ENCODE measurements at places on chromosomes 3 and 15.

DNA sequence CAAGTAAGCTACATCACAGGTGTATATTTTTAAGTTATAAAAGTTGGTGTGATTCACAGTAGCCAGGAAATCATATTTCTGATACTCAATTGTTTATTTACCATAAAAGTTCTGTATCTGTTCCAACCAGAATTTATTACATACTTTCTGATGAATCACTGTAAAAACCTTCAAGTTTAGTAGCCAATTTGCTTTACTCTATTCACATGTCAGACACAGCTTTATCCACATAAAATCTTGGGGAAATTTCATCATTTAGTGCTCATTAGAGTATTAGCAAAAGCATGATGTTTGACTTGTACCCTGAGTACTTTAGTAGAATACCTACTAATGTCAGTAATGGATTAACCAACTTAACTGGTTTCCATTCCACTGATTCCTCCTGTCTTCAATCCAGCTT lies 249.8 kb downstream of the POLQ start:
- DNase-seq, result no peak

DNA sequence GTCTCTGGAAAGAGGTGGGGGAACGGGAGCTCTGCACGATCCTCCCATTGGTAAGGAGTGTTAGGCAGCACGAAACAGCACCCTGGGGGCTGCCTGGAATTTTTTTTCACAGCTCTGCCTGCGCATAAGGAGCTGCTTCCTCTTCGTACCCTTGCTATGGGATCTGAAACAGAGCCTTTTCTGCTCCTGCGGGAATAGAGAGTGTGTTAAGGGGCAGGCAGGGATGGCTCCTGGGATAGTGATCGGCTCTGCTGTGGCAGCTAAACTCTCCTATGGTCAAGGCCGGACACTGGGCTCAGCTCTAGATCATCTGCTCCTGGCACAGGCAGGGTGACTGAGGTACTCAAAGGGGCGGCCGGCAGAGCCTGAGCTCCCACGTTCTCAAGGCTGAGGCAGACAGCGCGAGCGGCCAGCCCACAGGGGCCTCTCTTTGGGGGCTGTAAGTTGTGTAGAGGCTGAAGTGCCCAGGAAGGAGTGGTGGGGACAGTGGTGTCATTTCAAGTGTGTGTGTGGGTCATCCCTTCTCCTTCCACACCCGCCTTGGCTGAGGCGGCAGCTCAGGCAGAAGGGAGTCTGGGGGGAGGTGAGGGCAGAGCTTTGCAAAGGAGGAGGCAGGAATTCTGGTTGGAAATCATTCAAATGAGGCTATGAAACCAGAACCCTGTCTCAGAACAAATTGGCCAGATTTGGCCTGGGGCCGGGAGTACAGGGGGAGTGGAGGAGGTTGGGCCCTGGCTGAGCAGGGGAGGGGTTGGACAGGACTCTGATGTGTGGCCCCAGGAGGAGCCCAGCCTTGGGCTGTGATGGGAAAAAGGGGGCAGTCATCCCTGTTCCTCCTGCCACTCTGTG lies 31.0 kb downstream of the EPHB3 start:
- DNase-seq, result no peak

DNA sequence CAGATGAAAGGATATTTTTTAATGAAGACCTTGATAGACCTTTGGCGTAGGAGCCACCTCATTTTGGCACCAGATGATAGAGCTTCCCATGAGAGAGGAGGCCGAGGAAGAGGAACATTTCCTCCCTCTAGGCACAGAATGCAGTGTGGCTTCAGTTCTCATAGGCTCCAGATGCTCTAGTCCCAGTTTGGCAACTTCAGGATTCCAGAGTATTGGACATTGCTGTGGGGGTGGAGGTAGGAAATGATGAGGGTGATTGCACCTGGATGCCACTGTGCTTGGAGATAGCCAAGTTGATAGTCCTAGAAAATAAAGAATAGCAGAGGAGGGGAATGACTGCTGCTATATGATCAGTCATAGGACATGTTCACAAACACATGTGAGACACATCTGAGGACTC lies 58.3 kb upstream of the KY start:
- DNase-seq, result no peak

GRCh38 chr15:101183226-101183930 lies 68.5 kb downstream of the CHSY1 start:
- DNase-seq, result no peak

DNA sequence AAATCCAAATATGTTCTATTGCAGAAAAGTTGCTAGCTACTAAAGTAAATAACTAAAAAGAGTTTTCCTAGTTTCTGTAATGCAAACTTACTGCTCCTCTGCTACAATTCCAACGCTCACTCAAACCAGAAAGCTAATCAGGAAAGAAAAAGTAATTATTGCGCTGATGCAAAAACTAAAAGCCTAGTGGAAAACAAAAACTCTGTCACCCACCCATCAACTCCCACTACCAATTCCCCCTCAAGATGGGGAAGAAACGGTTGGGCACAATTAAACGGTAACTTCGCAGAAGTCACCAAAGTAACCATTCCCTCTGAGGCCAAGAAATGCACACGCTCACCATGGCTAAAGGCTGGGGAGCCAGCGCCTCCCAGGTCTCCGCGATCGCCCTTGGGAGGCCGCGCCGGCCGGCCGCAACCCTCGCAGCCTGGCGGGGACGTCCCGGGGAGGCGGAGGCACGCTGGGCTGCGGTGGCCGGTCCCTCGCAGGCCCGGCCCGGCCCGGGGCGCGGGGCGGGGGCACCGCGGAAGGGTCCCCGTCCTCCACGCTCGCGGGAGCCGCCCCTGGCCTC lies 684 bp downstream of the SLTM start:
- DNase-seq, result no peak

DNA sequence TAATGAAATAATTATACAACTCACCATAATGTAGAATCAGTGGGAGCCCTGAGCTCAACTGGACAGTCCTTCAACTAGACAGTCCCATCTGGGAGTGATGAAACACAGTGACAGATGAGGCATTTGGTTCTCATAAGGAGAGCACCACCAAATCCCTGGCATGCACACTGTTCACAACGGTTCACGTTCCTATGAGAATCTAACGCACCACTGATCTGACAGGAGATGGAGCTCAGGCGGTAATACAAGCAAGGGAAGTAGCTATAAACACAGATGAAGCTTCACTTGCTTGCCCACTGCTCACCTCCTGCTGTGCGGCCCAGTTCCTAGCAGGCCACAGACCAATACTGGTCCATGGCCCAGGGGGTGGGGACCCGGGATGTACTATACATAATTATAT lies 17.0 kb downstream of the PRKAR2A start:
- DNase-seq, result no peak

DNA sequence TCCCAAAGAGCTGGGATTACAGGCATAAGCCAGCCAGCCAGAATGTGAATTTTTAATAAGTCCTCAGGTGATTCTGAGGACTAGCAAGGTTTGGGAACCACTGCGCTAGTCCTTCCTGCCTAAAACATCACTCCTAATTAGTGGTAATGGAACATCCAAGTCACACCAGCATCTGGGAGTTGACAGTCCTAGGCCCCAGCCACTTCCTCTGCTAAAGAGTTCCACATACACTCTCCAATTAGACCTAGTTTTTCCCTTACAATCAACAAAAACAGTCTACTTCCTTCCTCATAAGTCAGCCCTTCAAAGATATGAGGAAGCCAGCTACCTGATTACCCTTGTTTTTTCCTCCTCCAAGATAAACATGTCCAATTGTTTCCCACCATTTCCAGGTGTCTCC lies 78.1 kb downstream of the OXNAD1 start:
- DNase-seq, result no peak

DNA sequence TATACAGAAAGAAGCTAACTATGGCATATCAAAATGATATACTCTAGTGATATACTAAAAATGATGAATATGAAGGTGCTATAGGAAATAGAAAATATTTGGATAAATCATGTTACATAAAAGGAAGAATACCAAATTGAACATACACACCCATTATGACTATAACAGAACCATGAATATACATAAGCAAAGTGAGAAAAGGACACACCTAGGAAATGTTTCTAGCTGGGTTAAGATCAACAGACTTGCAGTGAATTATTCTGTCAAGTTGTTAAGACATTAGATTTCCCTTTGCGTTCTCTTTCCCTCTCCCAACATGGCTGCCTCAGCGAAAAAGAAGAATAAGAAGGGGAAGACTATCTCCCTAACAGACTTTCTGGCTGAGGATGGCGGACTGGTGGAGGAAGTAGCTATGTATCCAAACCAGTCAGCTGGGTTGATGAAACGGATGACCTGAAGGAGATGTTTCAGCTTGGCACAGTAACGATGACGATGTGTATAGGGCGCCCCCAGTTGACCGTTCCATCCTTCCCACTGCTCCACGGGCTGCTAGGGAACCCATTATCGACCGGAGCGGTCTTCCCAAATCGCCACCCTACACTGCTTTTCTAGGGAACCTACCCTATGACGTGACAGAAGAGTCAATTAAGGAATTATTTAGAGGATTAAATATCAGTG lies 20.2 kb upstream of the PARP14 start:
- DNase-seq, result no peak

- DNase-seq, result no peak
Measured at GRCh38 chr3:99869621-99870020, 52.0 kb downstream of the CMSS1 start.

GRCh38 chr3:11238060-11238459 lies 34.1 kb upstream of the ATG7 start:
- DNase-seq, result no peak

DNA sequence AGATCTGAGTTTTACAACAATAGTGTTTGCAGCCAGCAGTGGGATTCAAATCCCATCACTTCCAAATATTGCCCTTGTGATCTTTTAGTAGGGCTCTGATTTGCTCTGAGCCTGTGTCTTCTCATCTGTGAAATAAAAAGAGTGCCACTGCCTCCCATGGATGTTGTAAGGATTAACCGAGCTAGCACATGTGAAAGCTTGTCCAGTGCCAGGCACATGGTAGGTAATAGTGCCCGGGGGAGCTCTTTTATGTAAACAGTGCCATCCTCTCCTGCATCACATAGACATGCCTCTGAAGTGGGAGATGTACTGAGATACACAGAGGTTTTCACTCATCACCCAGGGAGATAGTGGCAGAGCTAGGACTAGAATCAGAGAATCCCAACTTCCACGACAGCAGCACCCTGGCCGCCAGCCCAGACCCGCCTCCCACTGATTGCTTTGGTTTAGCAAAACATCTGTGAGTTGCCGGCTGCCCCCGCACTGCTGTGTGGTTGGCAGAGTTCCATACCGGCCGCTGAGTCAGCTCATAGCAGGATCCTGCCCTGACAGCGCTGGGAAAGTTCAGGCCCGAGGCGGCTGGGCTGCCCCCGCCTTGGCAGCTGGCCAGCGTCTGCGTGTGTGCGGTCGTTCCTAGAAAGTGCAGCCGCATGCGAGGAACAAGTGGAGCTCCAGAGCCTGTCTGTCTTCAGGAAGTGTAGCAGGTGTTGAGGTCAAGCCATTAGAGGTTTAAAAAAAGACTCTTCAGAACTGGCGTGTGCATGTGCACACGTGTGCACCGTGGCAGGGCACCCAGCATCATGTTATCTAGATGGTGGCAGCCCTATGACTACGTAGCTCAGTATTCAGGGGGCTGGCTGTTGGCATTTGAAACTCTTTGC lies 5.0 kb downstream of the ARID3B start:
- DNase-seq, result peak; percentile 87

DNA sequence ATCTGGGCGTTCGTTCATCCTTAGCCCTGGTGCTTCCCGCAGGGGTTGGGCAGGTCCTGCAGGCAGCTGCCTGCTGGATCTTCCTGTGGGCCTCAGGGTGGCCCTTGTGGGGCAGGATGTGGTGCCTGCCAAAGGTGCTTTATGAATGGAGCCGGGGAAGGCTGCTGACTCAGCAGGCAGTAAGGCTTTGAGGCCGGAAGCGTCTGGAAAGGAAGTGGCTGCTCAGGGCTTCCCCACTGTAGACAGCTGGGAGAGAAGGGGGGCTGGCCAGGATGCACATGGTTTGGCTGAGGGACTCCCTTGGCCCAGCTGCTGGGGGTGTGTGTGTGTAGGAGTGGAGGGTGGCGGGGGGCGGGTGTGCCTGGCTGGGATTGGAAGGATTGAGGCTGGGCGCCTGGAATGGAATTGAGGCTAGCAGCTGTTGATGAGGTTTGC lies 12.9 kb downstream of the CD276 start:
- DNase-seq, result peak; percentile 22

GRCh38 chr15:63596676-63597037 lies 530 bp upstream of the FBXL22 start:
- no peak for DNase-seq

DNA sequence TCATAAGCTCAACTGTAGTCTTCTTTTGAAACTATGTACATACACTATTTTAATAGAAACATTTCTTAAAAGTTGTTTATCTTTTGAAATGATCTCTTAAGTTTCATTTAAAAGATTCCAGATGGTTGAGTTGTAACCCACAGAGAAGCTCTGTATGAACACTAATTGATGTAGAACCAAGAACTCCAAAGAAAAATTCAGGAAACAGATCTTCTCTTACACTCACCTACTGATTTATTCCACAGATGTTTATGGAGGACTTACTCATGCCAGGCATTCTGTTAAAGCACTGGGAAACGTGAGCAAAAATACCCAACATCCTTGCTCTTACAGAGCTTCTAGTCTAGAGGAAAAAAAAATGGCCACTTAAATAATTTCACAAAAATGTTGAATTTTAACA lies 551.1 kb downstream of the NAALADL2 start:
- no peak for DNase-seq

All from stimulated activated CD8-positive, alpha-beta memory T cell treated with anti-CD3 and anti-CD28 coated beads, Interleukin-15, amount 100 ng/mL, for 1 hour (primary cell).